ENCODE measurements at places on chromosomes 2 and 18. TPM values are rescaled to one million over a fixed set of nuclear protein-coding genes. Genes with fewer than 3 reads are reported as not detected.

DNA sequence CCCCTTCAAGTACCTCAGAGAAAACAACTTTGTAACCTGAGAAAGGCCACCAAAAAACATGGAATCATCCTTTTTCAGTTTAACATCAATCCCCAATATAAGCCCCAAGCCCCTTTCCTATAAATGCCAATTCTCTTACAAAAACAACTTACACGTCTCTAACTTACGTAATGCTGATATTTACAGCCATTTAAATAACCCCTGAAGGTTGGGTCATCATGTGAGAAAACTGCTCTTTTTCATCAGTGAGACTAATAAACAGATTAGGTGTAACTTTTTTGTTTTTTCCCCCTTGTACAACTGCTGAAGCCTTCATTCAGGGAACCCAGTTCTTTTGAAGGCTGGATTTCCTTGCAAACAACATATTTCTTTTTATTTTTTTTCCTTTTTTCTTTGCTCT is 3.7 kb downstream of the FASTKD1 start:
- DNase-seq, result no peak

GRCh38 chr2:160490733-160491685 is 2.6 kb downstream of the RBMS1 start:
- DNase-seq, result no peak

DNA sequence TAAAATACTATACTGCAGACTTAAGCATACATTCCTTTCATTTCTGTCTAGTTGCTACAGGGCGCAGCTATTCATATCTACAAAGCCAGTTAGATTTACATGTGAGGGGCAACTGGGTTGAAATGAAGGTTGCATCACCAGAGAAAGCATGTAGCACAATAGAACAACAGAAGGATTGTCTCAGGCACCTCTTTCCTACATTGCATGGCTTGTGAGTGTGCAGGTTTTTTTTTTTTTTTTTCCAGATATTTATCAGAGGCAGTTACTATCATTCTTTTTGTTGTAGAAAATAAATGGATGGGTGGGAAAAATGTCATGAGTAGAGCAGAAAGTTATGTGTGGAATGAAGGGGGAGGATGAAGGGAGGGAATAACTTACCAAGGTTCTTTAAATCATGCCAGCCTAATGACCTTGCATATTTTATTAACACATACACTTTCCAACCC is 86.8 kb downstream of the ERBB4 start:
- DNase-seq, result no peak

DNA sequence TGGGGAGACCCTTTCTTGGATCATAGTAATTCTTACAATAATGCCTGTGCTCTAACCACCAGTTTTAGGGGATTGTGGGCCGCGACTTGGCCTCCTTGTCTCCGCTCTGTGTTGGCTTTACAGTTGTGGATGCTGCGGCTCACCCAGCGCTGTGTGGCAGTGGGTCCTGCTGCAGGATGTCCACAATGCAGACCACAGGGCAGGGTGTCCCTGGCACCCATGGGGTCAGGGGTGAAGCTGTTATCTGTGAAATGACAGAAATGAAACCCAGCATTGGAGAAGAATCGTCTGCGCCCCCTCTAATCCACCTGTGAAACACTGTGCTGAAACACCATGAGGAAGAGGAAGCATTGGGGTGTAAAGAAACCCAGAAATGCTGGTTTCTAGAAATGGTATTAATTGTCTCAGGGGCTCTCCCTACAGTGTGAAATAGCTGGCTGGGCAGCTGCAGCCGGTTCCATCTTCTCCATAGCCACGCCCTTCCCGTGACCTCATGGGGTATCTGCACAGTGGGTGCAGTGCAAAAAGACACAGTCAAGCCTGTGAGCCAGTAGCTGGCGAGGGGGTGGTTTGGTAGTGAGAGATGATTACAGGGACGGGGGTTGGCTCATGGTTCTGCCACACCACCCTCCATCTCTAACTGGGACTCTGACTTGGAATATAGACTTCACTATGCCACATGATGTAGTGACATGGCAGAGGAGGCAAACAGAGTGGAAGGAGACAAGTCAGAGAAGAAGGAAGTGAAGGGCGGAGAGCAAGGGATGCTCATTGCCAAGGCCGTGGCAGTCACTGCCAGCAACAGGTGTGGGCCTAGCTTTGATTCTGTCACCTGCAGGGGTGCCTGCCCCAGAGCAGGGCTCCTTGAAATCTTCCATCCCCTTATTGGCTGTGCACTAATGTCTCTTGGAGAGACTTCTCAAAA is 16.2 kb downstream of the INPP4A start:
- DNase-seq, result no peak

The ST8SIA5 gene
- not detected for total RNA-seq
